ENCODE measurements at places on chromosomes 11 and 22.

GRCh38 chr11:67357831-67358670, 4.7 kb upstream of the POLD4 start:
- DNase-seq, result peak; percentile 60

GRCh38 chr22:16819249-16819648, 6.0 kb downstream of the XKR3 start:
- peak; percentile 8 for DNase-seq

DNA sequence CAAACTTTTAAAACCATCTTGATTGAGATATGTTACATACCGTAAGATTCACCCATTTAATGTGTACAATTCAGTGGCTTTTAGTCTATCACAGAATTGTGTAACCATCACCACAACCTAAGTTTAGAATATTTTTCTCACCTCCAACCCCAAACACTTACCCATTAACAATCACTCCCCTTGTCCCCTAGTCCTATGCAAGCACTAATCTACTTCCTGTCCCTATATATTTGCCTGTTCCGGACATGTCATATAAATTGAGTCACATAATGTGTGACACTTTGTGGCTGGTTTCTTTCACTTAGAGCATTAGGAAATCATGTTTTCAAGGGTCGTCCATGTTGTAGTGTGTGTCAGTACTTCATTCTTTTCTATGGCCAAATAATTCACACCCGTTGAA, 38.8 kb downstream of the RASSF10 start:
- no peak for DNase-seq

DNA sequence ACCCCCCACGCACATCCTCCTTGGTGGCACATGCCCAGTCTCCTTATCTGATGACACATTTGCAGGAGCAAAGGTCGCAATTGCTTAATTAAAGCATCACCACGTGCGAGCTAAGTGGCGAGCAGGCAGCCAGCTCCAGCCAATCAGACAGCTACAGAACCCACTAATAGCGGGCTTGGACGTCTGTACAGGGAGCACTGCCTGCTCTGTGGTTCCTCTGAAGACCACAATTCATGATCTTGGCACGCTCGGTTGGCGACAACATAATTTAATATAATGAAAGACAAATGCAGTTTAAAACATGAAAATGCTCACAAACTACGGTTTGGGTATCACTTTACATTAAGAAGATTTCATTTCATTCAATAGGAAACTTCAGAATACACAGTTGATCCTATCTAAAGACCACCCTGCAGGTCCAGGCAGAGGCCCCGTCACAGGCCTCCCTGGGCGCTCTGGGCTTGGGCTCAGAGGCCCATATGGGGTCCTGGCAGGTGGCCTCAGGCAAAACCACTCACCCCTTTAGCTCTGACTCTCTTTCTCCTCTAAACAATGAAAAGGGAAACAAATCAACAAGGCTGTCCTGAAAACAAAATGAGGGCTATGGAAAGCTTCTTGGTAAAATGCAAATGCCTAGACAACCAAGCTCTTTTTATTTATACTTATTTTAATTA, 10.4 kb downstream of the PACSIN2 start:
- DNase-seq, result peak; percentile 96

DNA sequence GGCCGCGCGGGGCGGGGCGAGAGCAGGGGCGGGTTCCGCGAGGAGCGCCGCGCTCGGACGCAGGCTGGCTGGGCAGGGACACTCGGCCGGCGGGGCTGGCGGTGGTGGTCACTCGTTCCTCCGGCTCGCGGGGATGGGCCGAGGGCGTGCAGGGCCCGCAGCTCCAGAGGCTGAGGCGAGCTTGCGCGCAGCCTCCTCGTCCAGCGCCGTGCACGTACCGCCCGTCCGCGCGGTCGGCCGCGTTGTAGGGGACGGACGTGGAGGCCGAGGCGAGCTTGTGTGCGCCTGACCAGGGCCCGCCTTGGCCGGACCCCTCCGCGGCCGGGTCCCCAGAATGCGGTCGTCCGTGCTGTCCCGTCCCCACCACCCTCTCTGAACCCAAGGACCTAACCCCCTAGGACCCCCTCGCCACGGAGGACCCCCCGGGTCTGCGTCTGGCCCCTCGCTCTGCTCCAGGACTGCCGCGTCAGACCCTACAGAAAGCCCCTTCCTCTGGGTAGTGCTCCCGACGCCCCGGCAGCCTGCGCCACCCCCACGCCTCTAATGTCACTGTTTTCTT, 569 bp upstream of the YPEL1 start:
- DNase-seq, result no peak

DNA sequence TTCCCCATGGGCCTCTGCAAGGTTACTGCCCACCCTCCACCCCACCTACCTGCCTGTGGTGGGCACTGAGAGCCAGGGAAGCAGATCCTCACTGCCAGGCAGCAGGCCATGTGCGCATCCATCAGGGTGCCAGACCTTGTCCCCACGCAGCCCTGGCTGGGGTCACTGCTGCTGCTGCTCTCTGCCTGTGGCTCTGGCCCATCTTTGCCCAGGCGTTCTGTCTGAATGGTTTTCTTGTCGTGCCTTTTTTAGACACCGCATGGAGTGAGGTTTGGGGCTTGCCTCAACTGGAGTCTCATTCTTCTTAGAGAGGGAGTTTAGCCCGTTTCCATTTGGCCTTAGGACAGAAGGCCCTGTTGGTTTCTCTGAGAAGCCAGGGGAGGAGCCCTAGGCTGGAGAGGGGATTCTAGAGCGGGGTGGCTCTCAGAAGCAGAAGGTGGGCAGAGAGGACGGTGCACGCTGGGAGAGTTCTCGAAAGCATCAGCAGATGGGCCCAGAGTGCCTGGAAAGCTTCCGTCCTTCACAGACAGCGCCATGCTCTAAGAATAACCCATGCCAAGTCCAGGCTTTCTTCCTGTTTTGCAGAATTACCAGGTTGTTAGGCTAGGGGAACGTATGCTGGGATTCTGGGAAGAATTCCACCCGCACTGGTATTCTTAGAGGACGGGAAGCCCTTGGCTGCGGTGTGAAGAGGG, 8.1 kb downstream of the TANGO2 start:
- DNase-seq, result no peak

GRCh38 chr22:28779833-28780232, 7.3 kb downstream of the CCDC117 start:
- DNase-seq, result no peak

DNA sequence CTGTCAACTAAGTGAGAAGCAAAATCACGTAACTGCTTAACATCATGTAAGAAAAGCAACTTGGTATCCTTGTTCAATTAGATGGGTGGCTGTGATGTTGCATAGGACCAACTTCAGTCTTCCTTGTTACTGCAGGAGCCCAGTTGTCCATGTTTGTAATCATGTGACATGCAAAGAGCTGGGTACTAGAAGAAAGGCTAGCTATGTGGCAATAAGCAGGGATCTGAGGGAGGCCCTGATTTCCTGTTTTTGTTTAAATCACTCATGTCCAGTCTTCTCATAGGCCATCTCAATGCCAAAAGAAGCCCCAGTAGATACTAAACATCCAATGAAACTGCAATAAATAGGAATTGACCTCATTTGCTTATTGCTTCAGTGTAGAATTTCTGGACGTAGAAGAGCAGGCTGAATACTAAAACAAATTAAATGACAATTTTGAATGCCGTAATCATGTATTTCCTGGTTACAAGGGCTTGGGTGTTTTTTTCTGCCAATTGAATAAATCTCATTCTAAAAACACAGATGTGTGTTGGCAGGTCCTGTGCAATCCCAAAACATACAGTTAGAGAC, 140.8 kb upstream of the ARHGAP20 start:
- no peak for DNase-seq

DNA sequence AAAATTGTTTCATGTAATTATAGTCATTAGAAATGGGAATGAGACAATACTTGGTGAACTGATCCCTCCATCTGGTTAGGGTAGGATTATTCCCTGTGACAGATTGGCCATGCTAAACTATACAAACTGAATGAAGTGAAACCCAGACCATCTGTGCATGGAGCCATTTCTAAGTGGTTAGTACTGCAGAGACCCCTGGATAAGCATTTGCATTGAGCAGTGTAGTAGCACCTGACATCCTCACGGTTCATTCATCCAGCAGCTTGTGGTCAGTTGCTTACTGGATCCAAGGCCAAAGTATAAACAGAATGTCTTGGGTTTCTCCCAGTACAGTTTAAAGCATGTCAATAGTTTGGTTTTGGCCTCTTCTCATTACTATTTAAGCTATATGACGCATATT, 93.8 kb upstream of the ARHGAP42 start:
- DNase-seq, result no peak
